ENCODE measurements at places on chromosomes 6 and 20. TPM values are rescaled to one million over a fixed set of nuclear protein-coding genes. Genes with fewer than 3 reads are reported as not detected.
A peak's percentile ranks its signal among the peaks of the same experiment; 100 is the strongest.

DNA sequence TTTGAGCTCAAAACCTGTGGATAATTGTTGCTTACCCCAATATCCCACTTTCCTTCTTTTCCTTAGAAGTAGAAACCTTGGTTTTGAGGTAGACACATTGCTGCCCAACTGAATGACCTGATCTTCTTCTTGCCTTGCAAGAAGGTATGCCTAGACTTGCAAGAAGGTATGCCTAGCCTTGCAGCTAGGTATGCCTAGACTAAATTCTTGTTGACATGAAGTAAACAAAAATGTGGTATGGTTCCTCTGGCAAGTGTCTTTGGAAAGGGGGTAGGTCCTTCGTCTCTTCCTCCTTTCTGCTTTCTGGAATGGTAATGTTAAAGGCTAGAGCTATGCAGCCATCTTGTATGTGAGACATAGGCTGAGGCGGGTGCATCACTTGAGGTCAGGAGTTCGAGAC is 129.2 kb downstream of the GMPR start:
- H3K4me3 ChIP-seq = no peak overlapping the region
- no peaks in the 10 kb centered on the region for H3K4me1 ChIP-seq
- no peaks in the 10 kb centered on the region for H3K27me3 ChIP-seq
- H3K36me3 ChIP-seq = no peaks in the 10 kb centered on the region

DNA sequence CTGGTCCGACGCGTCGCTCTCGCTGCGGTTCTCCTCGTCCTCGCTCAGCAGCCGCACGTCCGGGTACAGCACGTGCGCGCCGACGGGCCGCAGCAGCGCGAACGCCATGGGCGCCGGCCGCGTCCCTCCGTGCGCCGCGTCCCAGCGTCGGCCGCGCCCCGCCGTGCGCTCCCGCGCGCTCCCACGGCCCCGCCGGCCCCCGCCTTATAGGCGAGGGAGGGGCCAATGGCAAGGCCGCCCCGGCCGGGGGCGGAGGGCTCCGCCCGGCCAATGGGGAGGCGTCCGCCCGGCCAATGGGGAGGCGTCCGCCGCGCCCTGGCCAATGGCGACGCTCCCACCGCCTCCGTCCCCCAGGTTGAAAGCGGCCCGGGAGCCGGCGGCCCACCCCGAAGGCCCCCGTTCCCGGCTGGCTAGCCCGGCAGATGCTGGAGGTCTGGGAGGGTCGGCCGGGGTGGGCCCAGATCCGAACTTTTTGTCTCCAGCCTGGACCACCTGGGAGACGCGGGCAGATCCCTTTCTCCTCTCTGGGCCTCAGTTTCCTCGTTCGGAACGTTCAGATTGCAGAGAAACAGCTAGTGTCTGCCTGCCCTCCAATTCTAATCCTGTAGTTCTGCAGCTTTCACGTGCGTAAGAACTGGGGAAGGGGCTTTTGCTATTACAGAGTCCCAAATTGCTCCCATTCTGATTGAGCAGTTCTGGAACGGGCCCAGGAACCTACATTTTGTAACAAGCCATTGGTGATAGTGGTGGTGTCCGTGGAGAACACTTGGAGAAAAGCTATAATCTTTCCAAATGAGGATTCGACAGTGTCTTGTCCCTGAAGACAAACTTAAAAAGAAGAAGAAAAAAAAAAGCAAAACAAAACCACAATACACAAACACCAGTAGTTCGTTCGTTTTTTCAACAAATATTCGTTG is at the start of gene TCF15:
TSS of gene TCF15 (minus strand) at position 180 of the 917 bp plus-strand sequence. CDS start at position 108, 72 bp downstream.
- no peak within 1 kb of the TSS for H3K4me3 ChIP-seq
- no peak for DNase-seq
- peaks cover 37% of the 10 kb centered on the region for H3K27me3 ChIP-seq
- no peaks in the 10 kb centered on the region for H3K36me3 ChIP-seq
- no peaks in the 10 kb centered on the region for H3K4me1 ChIP-seq

- no peak overlapping the region for H3K27ac ChIP-seq
- no peaks in the 10 kb centered on the region for H3K4me1 ChIP-seq
- DNase-seq = no peak
- no peaks in the 10 kb centered on the region for H3K27me3 ChIP-seq
These were observed 52.2 kb downstream of the EYA2 start for GRCh38 chr20:46946796-46947195.

- peaks cover 49% of the 10 kb centered on the region for H3K36me3 ChIP-seq
- H3K4me1 ChIP-seq = no peaks in the 10 kb centered on the region
These were observed 164.1 kb downstream of the UTRN start for GRCh38 chr6:144449218-144449617.

- H3K4me3 ChIP-seq = no peak overlapping the region
- DNase-seq = no peak
- H3K4me1 ChIP-seq = peaks cover 22% of the 10 kb centered on the region
- H3K27ac ChIP-seq = no peak overlapping the region
- H3K36me3 ChIP-seq = no peaks in the 10 kb centered on the region
- no peaks in the 10 kb centered on the region for H3K27me3 ChIP-seq
These were observed 6.0 kb downstream of the STX11 start for GRCh38 chr6:144156338-144156737.

- no peaks in the 10 kb centered on the region for H3K4me1 ChIP-seq
- H3K27ac ChIP-seq = no peak overlapping the region
- H3K4me3 ChIP-seq = no peak overlapping the region
- H3K36me3 ChIP-seq = no peaks in the 10 kb centered on the region
- H3K27me3 ChIP-seq = no peaks in the 10 kb centered on the region
- DNase-seq = no peak
These were observed 37.5 kb downstream of the ABRACL start for GRCh38 chr6:139066080-139066479.

- H3K4me3 ChIP-seq = no peak overlapping the region
- peaks cover 8% of the 10 kb centered on the region for H3K4me1 ChIP-seq
- H3K27ac ChIP-seq = no peak overlapping the region
- no peaks in the 10 kb centered on the region for H3K36me3 ChIP-seq
These were observed 117.2 kb downstream of the PDSS2 start for GRCh38 chr6:107342144-107342543.

GRCh38 chr6:30317913-30318589 is 8.7 kb upstream of the TRIM39 start:
- peaks cover 36% of the 10 kb centered on the region for H3K36me3 ChIP-seq
- no peak overlapping the region for H3K4me3 ChIP-seq
- no peaks in the 10 kb centered on the region for H3K27me3 ChIP-seq
- no peak for DNase-seq
- H3K4me1 ChIP-seq = peaks cover 42% of the 10 kb centered on the region
- H3K27ac ChIP-seq = peak overlapping the region; percentile 51

- H3K4me1 ChIP-seq = no peaks in the 10 kb centered on the region
- H3K4me3 ChIP-seq = peak overlapping the region; percentile 88
- H3K27ac ChIP-seq = peak overlapping the region; percentile 90
- peaks cover 16% of the 10 kb centered on the region for H3K36me3 ChIP-seq
- DNase-seq = peak; percentile 32
These were observed 800 bp downstream of the RWDD2A start for GRCh38 chr6:83193747-83194566.

DNA sequence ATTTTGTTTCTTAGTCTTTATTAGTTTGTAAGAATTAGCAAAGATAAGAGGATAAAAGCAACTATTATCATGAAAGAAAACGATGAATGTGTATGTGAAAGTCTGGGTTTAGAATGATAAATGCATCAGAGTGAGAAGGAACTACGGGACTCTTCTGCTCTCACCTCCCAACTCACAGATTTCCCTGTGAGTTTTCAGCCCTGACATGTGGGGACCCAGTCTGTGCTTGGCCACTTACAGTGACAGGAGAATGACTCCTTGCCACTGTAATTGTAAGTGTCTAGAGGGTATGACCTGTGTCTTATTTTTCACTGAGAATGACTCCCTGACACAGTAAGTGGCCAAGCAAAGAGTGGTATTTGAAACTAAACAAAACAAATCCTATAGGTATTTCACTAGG is 2.5 kb downstream of the HLA-DPA1 start:
- H3K27ac ChIP-seq = no peak overlapping the region
- H3K4me1 ChIP-seq = no peaks in the 10 kb centered on the region
- H3K27me3 ChIP-seq = peaks cover 95% of the 10 kb centered on the region
- no peak overlapping the region for H3K4me3 ChIP-seq
- DNase-seq = no peak
- H3K36me3 ChIP-seq = no peaks in the 10 kb centered on the region

DNA sequence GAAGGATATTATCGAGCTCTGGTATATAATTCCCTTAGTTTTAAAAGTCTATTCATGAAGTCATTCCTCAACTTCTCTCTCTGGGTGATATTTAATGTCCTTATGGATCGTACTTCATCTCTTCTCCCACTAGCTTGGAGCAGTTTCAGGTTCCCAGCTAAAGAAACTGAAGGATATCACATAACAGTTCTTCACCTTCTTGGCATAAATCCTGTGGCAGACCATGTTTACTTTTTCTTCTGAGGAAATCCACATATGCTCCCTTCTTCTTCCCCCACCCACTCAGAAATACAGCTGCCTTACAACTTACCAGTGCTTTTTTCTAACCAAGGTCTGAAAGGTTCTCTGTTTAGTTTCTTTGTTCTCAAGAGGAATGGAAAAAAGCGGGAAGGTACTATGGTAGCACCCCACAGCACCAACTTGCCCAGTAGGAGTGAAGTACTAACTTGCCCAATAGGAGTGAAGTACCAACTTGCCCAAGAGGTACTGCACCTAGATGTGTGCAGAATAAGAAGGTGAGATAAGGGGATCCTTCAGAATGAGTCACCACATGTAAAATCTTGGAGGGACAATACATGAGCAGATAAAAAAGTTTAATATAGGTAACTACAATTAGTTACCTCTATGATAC is 53.1 kb downstream of the TSPYL4 start:
- no peaks in the 10 kb centered on the region for H3K27me3 ChIP-seq
- H3K4me3 ChIP-seq = no peak overlapping the region
- DNase-seq = no peak
- peaks cover 15% of the 10 kb centered on the region for H3K36me3 ChIP-seq
- H3K27ac ChIP-seq = no peak overlapping the region
- peaks cover 14% of the 10 kb centered on the region for H3K4me1 ChIP-seq

- H3K4me3 ChIP-seq = no peak overlapping the region
- H3K4me1 ChIP-seq = peaks cover 14% of the 10 kb centered on the region
- H3K27me3 ChIP-seq = no peaks in the 10 kb centered on the region
- H3K27ac ChIP-seq = no peak overlapping the region
- H3K36me3 ChIP-seq = no peaks in the 10 kb centered on the region
- DNase-seq = no peak
These were observed 82.2 kb upstream of the DUSP22 start for GRCh38 chr6:210104-210456.

GRCh38 chr20:10861090-10861489 is 187.3 kb upstream of the JAG1 start:
- peak overlapping the region; percentile 39 for H3K27ac ChIP-seq
- H3K27me3 ChIP-seq = no peaks in the 10 kb centered on the region
- H3K4me1 ChIP-seq = peaks cover 68% of the 10 kb centered on the region
- DNase-seq = peak; percentile 74

- no peak overlapping the region for H3K4me3 ChIP-seq
- H3K4me1 ChIP-seq = peaks cover 6% of the 10 kb centered on the region
- no peaks in the 10 kb centered on the region for H3K36me3 ChIP-seq
- no peak overlapping the region for H3K27ac ChIP-seq
These were observed 718.5 kb downstream of the RFPL4B start for GRCh38 chr6:113065611-113066010.

DNA sequence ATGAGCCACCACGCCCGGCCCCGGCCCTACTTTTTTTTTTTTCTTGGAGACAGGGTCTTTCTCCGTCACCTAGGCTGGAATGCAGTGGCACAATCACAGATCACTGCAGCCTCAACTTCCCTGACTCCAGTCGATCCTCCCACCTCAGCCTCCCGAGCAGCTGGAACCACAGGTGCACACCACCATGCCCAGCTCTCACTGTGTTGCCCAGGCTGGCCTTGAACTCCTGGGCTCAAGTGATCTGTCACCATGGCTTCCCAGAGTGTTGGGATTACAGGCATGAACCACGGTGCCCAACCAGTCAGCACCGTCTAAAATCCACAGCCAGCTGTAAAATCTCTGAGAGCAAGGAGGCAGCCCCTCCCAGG is 17.4 kb downstream of the SLC17A9 start:
- H3K4me1 ChIP-seq = peaks cover 6% of the 10 kb centered on the region
- H3K27me3 ChIP-seq = peaks cover 7% of the 10 kb centered on the region
- H3K36me3 ChIP-seq = no peaks in the 10 kb centered on the region
- H3K27ac ChIP-seq = no peak overlapping the region
- no peak overlapping the region for H3K4me3 ChIP-seq

DNA sequence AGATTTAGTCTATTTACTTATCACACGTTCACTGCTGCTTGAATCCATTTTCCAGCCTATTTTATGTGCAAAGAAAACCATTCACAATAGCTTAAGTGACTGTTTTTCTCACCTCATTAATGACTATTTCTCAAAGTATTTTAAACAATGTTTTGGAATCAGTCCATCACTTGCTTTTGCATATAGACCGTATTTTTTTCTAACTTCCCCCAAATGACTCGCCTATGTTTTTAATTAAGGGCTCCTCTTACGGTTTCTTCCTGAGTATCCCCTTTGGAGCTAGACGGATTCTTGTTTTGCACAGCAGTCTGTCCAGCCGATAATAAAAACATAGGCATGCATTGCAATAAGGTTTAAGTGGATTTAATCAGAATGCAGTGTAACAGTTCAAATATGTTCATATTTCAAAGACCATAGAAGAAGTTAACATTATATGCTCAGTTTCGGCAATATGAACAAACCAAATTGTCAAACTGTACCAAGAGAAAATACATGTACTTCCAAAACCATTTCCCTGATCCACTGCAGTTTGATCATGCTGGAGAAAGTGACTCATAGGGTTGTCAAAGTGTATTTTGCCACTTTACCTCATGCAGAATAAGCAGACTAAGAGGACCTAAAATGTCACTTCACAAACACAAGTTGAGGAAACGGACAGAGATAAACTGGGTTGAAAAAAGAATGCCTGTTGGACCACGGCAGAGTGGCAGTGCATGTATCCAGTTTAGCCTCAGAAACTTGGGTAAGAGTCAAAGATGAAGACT is 66.4 kb downstream of the HMGN3 start:
- peak; percentile 8 for DNase-seq
- no peak overlapping the region for H3K27ac ChIP-seq
- H3K36me3 ChIP-seq = no peaks in the 10 kb centered on the region
- no peak overlapping the region for H3K4me3 ChIP-seq
- peaks cover 18% of the 10 kb centered on the region for H3K4me1 ChIP-seq

GRCh38 chr6:139135578-139136545 is 982 bp downstream of the HECA start:
- DNase-seq = no peak
- H3K27me3 ChIP-seq = no peaks in the 10 kb centered on the region
- peak overlapping the region; percentile 65 for H3K27ac ChIP-seq
- peaks cover 7% of the 10 kb centered on the region for H3K36me3 ChIP-seq

The BPI gene
- not detected for total RNA-seq

The RIMS4 gene
- not detected for total RNA-seq

The RPS18 gene
- total RNA-seq = 4,063 TPM

The ZNF391 gene
- total RNA-seq = 8.3 TPM

The AKAP7 gene
- total RNA-seq = 5.6 TPM

The HLA-DPB1 gene
- total RNA-seq = not detected

The SRMS gene
- total RNA-seq = 1.4 TPM

The CLDN20 gene
- not detected for total RNA-seq

The FRK gene
- total RNA-seq = 0.82 TPM

The PLCB4 gene
- 0.22 TPM for total RNA-seq

The LIN28B gene
- not detected for total RNA-seq

The LY6G6D gene
- not detected for total RNA-seq

Data from MCF 10A (cell line).